ENCODE measurements at places on chromosomes 4 and X.

DNA sequence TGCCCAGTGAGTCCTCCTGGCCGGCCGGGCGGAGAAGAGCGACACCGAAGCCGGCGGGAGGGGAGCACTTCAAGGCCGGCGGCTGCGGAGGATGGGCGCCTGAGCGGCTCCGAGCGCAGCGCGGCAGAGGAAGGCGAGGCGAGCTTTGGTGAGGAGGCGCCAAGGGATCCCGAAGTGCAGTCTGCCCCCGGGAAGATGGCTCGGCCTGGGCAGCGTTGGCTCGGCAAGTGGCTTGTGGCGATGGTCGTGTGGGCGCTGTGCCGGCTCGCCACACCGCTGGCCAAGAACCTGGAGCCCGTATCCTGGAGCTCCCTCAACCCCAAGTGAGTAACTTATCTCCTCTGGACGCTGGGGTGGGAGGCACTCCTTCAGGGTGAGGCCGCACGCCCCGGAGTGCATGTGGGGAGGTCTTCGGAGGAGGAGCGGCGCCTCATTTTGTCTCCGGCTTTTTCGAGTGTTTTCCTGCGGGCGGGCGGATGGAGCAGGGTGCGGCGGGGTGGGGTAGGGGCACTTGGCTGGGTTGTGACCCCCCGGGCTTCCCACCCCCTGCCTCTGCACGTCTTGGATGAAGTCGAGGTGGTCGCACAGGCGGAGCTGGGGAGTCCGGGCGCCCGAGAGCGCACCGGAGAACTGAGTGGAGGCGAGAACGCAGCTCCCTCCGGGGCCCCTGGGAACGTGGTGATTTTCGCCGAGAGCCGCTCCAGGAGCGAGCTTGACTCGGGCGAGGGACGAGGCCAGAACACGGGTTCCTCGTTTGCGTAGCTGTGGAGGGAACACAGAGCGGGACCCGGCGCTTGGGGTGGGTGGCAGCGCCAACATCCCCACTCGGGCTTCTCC is 979 bp downstream of the EFNB1 start:
- DNase-seq, result no peak

DNA sequence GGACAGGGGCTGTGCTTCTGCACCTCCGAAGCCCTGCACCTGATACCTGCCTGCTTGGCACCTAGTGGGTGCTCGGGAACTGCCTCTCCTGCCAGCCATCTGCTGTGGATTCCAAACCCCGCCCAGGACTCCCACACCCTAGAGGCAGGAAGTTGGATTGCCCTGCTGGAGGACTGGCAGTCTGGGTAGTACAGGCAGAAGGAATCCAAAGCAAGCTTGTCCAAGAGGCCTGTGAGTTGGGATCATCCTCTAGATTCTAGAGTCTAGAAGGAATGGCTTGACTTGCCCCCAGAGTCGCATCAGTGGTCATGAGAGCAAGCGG is 64.6 kb upstream of the MTM1 start:
- DNase-seq, result no peak

DNA sequence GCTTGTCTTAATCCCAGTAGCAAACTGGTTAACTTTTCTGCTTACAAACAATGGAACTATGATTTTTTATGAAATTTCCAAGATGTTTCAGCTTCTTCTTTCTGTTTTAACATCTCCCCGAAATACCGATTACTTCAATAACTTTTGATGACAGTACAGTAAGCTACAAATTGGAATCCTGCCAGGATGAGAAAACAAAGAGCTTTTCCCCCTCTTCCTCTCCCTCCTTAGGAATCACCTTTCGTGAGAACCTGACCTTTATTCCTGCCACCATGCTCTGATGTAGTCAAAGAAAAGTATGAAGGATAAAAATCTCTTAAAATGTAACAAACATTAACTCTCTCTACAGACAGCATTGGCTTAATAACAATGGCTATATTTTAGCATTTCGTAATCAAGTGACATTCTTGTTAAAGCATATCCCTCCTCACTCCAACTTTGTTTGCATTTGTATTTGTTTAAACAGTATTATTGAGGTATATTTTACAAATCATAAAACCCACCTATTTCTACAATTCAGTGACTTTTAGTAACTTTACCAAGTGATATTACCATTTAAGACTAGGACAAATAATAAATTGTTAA is 148.7 kb upstream of the NAP1L5 start:
- no peak for DNase-seq

DNA sequence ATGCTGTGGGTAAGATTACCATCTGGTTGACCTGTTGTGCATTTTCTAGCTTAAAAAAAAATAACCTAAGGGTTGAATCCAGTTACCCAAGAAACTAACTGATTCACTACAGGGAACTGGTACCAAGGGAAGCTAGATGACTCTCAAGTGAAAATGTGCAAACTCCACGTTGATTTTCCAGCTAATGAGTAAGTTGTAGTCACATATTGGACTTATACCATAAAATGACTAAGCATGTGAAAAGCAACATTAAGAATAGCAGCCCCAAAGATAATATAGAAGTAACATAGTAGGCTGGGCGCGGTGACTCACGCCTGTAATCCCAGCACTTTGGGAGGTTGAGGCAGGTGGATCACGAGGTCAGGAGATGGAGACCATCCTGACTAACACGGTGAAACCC is 270.9 kb downstream of the SPRY1 start:
- no peak for DNase-seq

- DNase-seq, result no peak
These were observed 12.9 kb downstream of the TLR10 start for GRCh38 chr4:38769857-38770256.

DNA sequence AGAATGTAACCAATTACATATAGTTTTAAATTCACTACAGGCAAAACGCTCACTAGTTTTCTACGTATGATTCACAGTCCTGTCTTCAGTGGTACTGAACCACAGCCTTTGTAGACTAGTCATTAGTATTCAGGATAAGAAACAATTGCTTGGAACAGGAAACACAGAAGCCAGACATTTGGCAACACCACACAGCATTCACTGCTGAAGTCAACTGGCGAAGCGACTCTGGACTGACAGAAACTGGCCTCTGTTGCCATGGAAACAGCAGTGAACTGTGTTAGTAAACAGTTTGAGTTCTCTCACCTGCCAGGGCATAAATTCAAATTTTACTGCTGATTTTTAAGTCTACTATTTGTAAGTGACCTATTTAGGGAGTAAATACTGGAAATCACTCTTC is 57.6 kb downstream of the MAPK10 start:
- DNase-seq, result no peak

- no peak for DNase-seq
These were observed 1080.3 kb downstream of the ARAP2 start for GRCh38 chr4:35164063-35164462.

DNA sequence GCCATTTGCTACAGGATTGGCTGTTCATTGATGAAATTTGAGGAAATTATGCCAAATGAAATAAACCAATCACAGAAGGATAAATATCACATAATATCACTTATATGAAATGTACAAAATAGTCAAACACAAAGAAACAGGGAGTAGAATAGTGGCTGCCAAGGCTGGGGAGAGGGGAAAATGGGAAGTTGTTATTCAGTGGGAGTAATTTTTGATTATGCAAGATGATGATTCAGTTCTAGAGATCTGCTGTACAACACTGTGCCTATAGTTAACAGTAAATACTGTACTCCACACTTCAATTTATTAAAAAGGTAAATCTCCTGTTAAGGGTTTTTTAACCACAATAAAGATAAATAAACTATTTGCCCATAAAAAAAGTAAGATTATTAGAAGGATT is 101.1 kb downstream of the TMA16 start:
- DNase-seq, result no peak

DNA sequence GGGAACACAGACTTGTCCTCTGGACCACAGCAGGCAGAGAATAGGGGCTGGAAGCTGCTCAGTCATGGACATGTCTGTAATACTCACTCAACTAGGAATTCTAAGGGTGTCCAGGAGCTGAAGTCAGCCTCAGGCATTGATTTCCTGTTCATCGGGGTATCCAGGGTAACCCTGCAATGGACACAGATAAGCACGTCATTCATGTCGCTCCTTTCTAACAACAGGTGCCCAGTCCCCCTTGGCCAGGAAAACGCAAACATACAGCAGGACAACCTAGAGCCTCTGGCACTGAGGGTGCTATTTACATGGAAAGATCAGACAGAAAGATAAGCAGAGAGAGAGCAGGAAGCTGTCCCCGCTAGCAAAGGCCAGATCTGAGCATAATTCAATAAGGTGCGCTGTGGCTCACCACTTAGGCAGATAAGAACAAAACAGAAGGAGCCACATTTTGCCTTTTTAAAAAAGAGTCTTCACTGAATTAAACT is 21.3 kb downstream of the QDPR start:
- no peak for DNase-seq

GRCh38 chr4:72525938-72526337 is 43.1 kb downstream of the ADAMTS3 start:
- no peak for DNase-seq

All from stimulated activated CD8-positive, alpha-beta memory T cell treated with anti-CD3 and anti-CD28 coated beads, Interleukin-15, amount 100 ng/mL, for 48 hours (primary cell).